ENCODE measurements at places on chromosomes 7 and 10.

DNA sequence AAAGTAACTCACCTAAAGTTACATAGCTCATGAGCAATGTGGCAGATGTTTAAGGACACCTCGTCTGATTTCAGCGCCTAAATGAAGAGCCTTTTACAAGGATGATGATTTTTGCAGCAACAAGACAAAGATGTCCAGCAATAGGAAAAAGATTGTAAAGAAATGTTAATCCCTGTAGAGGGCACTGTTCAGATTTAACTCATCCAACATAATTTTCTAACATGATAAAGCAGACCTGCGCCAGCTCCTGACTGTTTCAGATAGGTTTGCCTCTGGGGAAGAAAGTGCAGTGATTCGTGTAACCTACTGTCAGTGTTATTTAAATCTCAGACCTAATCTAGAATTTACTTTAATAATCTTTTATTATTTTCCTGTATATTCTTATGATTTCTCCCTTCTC is 595.2 kb downstream of the AUTS2 start:
- DNase-seq = no peak

GRCh38 chr7:99740573-99741440 is 5.8 kb upstream of the CYP3A7 start:
- no peak for DNase-seq

DNA sequence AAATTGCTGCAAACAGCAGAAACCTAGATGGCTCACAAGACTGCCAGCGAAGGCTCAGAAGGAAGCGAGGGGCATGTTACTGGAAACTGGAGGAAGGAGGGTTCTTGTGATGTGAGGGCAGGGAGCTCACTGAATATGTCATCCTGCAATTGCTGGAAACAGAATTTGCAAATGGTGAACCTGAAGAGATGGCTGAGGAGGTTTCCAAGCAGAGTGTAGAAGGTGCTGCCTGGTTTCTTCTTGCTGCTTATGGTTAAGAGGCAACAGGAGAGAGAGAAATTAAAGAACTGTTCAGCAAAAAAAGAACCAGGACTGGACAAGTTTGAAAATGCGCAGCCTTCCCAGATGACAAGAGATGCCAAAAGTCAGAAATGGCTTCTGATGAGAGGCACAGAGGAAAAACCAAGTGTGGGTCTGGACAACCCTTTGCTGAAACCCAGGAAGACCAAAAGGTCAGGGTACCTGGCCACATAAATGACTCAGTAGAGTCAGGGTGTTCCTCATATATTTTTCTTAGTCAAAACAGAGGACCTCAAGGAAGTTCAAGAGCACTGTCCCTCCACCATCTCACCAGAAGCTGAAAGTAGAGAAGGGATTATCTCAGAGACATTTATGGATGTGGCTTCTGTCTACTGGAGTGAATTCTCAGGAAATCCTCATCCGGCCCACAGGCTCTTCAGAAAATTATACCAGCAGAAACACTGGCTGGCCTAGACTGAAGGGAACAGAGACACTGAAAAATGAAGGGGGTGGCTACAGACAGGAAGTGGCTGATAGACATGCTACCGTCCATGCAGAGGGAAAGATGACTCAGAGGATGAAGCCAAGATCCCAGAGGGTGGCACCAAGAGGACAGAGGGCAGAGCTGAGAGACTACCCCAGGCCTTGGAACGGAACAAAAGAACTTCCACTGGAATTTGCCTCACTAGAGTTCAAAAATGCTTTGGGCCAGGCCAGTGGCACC is 10.1 kb downstream of the PAPOLB start:
- DNase-seq = peak; percentile 31

- no peak for DNase-seq
These were observed 186.3 kb downstream of the PLPP4 start for GRCh38 chr10:120643351-120643750.

- no peak for DNase-seq
These were observed 21.6 kb upstream of the TSPAN33 start for GRCh38 chr7:129122751-129123509.

GRCh38 chr7:107946451-107946850 is 55.5 kb downstream of the DLD start:
- DNase-seq = no peak

DNA sequence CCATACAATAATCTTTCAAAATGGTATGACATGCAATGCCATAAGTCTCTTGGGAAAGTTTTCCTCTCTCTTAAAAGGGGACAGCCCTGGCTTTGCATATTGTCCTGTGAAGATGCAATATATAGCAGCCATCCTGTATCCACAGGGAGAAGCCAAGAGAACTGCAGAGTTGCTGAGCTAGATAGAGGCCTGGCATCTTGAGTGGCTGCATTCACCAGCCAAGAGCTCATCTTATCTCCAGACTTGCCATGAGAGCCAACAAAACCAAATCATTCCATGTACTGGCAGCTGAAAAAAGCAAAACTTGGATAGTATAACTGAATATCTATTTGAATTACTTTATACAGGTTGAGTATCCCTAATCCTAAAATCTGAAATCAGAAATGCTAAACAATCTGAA is 348.8 kb downstream of the CALN1 start:
- DNase-seq = no peak

DNA sequence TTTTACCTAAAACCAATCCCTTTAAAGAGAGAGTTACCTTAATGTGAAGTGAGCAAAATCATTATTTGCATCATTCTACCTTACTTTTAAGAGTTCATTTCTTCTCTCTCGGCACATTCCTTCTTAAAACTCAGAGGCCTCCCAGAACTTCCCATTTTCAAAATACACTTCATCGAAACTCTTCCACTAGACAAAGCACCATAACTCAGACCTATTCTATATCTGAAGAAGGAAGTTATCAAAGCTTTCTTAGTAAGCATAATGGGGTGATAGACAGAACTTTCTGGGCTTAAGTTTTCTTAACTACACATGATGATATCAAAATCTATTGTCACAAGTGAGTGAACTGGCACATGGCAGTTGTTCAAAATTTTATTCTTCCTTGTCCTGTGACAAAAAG is 24.6 kb upstream of the GNAT3 start:
- no peak for DNase-seq

- peak; percentile 66 for DNase-seq
These were observed 123.8 kb upstream of the RET start for GRCh38 chr10:42952931-42953683.

DNA sequence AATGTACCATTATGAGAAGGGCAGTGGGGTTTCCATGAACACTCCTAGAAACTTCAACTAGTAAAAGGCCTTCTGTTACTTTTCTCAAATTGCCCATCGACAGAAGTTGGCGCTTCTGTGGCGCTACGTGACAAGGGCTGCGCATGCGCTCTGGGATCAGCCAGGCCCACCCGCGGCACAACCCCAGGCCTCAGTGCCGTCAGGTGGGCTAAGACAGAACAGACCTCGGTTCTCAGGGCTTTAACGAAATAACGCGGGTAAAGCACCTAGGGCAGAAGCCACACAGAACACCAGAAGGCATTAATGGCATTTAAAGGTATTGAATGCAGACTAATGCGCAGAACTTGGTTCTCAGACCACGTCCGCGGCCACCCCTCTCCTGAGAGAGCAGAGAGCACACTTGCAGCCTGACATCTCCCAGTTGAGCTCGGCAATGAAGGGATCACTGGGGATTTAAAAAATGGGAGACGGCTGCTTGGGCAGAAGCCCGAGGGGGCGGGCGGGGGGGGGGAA is 67.6 kb upstream of the CTNNA3 start:
- peak; percentile 84 for DNase-seq

DNA sequence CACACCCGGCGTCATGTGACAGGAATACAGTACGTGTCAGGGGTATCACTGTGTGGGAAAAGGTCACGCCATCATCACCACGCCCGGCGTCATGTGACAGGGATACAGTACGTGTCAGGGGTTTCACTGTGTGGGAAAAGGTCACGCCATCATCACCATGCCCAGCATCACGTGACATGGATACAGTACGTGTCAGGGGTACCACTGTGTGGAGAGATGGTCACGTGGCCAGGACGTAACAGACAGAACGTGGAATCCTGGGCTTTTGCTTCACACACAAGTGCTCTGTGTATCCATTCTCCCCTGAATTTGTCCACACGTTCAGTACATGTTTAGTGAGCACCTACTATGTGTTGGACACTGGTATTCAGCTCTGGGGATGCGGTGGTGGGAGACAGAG is 34.5 kb upstream of the DIP2C start:
- DNase-seq = no peak

GRCh38 chr10:104327745-104328645 is 10.3 kb downstream of the ITPRIP start:
- DNase-seq = peak; percentile 80

DNA sequence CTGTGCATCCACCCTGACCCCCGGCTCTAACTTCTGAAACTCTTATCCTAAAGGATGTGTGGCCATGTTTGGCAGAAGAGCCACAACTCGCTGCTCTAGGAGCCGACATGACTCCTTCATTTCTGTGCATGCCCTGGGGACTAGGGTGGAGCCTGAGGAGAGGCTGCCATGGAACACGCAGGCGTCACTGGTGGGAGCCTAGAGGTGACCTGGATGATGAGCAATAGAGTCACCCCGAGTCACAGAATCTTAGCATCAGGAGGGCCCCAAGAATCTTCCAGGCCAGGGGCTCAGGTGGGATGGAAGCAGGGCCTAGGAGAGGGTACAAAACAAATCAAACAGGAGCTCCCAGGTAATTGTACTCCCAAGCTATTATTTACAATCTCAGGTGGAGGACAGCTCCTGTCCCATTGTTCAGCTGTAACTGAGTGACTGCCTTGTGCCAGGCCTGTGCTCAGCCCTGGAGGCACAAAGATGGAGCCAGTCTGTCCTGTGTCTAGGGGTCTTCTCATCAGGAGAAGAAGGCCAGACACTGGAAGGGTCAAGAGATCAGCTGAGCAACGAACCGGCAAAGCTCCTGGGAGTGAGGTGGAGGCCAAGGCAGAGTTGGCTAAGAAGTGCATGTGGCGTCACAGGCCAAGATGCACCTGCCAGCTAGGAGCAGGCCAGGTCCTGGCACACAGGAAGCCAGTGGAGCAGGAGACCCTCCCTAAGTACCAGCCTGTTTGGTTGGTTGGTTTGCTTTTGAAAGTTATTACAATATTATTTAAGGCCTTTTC is 5.8 kb upstream of the ZNF22 start:
- no peak for DNase-seq

DNA sequence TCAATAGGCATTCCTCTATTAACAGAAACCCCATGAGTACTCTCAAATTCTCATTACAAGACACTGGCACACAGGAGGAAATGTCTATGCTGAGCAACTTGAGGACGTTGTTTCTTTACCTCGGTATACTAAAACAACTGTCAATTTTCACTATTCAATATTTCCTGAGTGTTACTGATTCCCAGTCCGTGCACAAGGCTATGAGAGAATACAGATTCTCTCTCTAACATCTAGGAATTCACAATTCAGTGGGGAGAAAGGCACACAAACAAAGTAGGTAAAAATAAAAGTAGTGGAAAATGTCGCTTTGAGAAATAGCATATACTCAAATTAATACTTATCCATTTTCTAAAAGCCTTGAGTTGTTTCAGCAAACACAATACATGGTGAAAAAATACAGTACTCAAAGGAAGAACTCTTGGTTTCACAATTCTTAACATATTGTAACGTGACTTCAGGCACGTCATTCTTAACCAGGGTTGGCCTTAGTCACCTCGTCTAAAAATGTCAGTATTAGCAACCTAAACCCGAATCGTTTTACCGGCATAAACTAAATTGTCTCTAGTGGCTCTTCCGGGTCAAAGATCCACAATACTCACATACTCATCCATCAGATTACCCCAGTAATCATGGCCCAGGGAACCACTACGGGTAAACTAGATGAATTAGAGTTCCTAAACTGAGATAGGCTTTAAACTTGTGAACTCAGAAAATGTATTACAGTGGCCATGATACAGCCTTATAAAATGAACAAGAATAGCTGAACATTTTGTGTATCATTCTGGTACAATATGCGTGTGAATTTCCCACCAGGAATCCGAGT is 1.5 kb downstream of the IPMK start:
- DNase-seq = no peak

- no peak for DNase-seq
These were observed 38.5 kb upstream of the PDLIM1 start for GRCh38 chr10:95329296-95329695.

DNA sequence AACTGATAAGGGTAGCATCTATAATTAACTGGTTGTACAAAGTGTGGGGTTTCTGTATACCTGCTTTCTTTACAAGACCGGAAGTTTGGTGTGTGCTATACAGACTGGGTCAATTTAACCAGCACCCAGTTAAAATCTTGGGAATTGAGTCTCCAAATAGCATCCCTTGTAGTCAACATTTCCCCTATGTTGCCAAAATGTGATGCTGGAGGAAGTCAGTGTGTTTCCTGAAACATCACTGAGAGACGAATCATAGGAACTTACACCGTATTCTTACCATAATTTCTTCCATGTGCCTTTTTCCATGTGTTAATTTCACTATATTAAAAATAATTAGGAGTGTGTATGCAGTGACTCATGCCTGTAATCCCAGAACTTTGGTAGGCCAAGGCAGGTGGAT is 1.7 kb downstream of the AKR1C4 start:
- DNase-seq = no peak

DNA sequence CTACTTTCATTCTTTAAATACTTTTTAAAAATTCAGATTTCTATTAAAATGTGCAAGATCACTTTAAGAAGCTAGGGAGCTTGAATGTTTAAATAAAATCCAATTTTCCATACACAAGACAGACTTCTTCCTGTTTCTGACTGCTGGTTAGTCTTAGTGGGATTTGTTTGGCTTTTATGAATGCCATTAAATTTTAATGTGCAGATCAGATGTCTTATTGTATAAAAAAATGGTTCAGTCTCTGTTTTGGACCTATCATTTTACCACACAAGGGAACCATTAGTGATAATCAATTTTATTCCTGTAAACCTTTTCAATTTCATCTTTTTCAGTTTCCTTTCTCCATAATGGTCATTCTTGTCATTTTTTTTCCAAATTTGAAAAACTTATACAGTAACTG is 63.2 kb downstream of the VCL start:
- DNase-seq = no peak

- no peak for DNase-seq
These were observed 77.0 kb upstream of the TMEM72 start for GRCh38 chr10:44834131-44834530.

DNA sequence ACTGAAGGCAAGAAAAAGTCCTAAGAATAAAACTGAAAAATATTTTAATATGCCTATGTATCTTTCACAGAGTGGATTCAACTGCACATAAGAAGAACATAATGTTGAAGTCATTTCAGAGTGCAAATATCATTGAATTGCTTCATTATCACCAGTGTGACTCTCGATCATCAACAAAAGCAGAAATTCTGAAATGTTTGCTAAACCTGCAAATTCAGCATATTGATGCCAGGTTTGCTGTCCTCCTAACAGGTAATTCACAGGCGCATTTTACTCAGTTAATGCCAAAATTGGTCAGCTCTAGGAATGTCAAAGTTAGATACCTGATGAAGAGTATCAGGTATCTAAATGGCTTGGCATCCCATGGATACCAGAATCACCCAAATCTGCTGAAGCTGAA is 52.0 kb downstream of the GDI2 start:
- no peak for DNase-seq

DNA sequence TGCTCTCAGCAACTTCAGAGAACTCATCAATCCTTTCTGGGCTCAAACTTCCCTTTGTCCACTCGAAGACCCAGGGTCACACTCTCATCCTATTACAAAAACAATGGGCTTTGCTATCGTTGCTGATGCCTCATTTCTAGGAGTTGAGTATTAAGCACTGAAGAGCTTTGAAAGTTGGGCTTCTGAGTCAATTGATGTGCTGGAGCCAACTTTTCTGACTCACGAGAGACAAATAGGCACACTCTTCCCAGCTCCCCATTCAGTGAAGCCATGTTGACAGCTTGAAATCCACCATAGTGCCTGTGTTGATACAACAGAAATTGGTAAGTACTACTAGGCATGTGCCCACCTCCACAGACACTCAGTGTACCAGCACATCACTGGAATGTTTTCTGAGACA is 97.5 kb upstream of the PRSS58 start:
- no peak for DNase-seq

- DNase-seq = no peak
These were observed 17.2 kb upstream of the MYH16 start for GRCh38 chr7:99255463-99255862.
